Mucosa of gallbladder (tissue), 1 donor: ENCODE measurements at places on chromosomes 12 and 14. TPM values are rescaled to one million over a fixed set of nuclear protein-coding genes. Genes with fewer than 3 reads are reported as not detected.

DNA sequence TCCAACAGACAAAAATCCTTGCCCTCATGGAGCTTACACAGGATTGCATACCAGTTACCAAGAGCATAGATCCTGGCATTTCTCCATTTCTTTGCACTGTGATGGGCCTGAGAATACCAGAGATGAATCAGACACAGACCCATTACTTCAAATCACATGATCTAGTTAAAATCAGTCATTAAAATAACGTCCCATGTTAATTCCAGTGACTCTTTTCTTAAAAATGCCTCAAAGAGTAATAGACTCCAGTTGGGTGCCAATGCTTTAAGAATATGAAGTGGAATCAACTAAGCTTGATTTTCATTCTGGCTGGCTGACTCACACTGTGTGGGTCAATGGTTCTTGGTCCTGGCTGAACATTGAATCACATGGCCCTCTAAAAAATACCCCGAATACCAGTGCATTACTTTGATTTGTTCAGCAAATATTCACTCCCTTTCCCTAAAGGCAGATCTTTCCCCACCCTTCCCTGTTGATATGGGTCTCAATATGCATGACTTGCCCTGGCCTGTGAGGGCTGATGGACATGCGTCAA, 11.0 kb downstream of the ASB2 start:
- no peak for DNase-seq

GRCh38 chr12:91515944-91516694, 333.5 kb upstream of the DCN start:
- DNase-seq, result no peak

- no peak for DNase-seq
These were observed 5.8 kb downstream of the CACNB3 start for GRCh38 chr12:48824112-48824511.

GRCh38 chr12:121888083-121888477, 510 bp upstream of the PSMD9 start:
- no peak for DNase-seq

DNA sequence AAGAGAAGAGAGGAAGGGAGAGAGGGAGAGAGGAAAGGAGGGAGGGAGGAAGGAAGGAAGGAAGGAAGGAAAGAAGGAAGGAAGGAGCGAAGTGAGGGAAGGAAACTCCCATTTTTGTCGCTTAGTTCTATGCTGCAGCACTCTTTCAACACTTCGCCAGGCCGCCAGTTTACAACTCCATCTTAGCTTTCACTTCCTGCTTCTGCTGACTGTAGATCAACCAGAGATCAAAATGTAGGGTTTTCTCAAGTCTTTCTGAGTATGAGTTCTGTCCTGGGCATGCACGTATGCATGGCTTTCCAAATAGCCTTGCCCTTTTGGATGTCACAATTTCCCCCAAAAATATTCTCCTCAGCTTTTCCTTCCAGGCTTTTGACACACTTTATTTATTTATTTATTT, 723.4 kb downstream of the TRHDE start:
- no peak for DNase-seq

DNA sequence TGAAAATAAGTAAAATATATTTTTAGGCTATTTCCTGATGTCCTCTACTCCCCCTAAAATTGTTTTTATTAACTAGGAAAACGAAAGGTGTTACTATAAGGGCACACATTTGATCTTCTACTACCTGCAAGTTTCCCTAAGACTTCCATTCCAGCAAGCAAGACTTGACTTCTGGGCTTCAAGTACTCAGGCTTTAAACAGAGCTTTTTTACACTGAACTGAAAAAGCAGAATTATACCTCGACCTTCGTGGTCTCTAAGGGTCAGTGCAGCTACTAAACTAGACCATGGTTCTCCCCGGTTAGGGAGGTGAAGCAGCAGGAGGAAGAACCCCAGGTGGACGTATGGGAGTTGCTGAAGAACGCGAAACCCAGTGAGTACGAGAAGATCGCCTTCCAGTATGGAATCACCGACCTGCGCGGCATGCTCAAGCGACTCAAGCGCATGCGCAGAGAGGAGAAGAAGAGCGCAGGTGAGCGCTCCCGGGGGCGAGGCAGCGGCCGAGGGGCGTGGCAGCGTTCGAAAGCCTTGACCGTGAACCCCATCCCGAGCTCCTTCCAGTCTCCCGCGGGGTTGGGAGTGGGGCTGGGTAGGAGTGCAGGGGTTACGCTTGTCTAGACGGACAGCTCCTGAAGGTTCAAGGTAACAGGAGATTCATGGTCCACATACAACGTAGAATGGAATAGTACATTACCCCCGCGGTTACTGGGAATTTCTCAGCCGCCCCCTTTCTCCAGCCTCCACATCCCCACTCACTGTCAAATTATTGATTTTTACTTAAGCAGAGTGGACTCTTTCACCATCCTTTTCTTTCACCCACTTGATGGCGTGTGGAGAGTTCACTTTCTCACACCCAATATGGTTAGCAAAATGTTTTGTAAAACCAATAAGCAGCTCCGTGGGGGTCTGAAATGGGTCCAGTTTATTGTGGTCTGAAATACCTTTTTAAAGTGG, 47.6 kb downstream of the MYBPC1 start:
- peak; percentile 50 for DNase-seq

DNA sequence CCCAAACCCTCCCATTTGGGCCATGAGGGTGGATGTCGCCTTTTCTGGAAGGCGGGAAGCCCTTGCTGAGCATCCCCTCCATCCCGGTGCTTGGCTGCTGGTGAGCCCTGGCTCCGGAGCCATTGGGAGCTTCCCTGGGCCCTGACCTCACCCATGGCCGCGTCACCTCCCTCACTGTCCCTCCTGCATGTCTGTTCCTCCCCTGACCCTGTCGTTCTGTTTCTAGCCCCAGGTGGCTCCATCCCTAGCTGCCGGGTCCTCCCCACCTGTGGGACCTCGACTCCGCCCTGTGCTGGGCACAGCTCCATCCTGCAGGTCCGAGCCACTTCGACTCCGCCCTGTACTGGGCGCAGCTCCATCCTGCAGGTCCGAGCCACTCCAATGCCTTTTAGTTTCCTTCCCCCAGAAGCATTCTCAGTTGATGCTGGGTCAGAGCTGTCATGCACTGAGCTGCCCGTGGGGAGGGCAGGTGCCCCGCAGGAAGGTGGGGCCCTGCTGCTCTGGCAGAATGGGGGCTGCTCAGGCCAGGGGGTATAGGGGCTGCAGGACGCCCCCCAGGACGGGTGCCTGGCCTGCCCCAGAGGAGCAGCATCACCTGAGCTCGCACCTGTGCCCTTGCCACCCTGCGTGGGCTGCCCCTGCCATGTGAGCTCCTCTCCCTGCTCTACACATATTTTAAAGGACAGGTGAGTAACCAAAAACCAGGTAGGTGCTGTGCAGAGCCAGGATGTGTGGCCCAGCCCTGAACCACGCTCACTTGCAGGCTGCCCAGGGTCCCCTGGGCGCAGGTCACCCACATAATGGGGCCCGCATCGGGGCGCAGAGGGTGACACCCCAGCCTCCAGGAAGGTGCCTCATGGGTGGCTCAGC, 19.0 kb downstream of the NOC4L start:
- DNase-seq, result no peak

DNA sequence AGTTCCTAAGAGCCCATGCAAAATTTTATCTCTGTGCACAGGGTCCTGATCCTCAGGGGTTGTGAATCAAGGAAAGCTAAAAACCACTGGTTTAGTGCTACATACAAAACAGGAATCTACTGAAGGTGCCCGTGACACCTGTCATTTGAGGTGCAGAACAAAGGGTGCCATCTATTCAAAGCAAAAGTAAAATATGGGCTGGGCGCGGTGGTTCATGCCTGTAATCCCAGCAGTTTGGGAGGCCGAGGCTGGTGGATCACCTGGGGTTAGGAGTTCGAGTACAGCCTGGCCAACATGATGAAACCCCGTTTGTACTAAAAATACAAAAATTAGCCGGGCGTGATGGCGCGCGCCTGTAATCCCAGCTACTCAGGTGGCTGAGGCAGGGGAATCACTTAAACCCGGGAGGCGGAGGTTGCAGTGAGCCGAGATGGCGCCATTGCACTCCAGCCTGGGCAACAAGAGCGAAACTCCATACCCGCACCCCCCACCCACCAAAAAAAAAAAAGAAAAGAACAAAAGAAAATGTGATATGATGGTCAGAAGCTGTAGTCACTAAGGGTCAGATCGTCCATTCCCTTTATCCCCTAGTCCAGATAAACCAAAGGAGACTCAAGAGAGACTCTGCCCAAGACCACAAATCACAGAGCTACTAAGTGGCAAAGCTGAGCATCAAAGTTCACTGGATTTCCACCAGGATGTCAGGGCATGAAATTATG, 3.4 kb downstream of the PPTC7 start:
- no peak for DNase-seq

- DNase-seq, result no peak
These were observed 13.4 kb downstream of the C12orf42 start for GRCh38 chr12:103482365-103482764.

DNA sequence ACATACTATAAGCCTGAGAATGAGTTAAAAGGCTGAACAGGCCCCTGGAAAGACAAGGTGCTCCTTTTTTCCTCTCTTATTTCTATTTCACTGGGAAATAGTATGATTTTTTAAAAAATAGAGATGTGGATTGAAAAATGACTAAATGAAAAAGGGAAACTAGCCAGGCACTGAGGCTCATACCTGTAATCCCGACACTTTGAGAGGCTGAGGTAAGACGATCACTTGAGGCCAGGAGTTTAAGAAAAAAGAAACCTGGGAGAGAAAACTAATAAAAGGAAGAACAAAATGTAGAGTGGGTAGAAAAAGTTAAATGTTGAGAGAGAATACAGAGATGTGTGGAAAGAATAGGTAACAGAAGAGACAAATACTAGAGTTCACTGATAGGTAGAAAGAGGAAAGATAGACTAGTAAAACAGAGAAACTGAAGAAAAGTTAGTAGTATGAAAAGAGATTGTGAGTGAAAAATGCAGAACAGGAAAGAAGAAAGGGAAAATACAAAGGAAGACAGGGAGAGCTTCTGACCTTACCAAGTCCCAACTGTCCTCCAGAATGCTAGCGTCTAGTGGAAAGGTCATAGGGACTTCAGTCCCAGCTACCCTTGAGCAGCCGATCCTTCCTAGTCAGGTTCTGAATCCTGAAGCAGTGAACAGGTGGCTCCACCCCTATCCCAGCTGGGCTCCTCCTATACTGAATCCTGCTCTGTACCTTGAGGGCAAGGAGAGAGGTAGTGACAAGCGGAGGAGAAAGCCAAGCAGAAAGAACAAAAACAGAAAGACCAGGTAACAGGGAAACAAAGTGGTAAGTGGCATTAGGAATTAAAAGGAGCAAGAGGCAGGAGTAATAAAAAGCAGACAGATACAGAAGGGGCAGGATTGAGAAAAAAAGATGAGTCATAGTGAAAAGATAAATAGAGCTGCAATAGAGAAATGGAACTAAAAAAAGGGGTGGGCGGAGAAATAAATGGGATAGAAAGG, 7.3 kb downstream of the TMEM116 start:
- peak; percentile 53 for DNase-seq

DNA sequence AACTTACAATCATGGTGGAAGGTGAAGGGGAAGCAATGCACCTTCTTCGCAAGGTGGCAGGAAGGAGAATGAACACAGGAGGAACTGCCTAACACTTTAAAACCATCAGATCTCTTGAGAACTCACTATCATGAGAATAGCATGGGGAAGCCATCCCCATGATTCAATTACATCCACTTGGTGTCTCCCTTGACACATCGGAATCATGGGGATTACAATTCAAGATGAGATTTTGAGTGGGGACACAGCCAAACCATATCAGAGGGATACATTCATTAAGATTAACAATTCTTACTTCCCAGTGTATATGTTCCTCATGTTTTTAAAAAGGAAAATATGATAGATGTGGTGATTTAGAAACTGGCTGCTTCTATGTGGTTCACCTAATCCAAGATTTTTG, 117.9 kb downstream of the PDE3A start:
- DNase-seq, result no peak

DNA sequence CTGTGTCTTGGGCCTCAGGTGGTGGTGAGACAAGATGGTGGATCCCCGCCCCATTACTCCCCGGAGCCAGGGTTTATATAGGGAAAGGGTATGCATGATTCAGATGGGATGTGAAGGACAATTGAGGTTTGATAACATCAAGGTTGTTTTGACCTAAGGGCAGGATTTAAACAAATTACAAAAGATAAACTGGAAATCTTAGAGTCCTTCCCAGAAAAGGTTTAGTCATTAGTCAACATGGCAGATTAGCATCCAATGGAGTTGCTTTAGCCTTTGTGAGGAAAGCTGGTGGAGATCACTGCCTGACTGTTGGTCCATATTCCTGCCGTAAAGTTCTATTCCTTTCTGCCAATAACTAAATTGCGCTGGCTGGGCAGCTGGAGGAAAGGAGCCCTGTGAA, 15.6 kb upstream of the FRMD6 start:
- no peak for DNase-seq

DNA sequence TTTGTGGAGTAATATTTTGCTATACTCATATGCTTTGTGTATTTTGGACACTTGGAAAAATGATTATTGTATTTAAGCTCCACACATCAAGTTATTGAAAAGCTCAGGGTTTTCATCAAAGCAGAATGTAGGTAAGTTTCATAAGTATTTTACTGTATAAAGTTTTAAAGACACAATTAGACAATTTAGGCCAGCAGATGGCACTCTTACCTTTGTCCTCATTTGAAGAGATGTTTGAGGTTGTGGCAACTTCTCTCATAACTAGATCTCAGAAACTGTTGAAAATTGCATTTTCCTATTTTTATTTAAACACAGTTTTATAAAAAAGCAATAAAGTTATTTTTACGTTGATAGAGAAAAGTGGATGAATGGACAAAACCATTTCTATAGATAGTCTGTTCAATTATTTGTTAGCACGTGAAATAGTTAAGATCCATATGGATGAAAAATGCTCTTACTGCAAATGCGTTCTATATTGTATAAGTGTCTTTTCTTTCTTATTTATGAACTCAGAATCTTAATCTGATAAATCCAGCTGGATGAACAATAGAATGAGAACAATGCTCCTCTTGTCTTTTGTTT, 300.0 kb downstream of the AEBP2 start:
- peak; percentile 69 for DNase-seq

DNA sequence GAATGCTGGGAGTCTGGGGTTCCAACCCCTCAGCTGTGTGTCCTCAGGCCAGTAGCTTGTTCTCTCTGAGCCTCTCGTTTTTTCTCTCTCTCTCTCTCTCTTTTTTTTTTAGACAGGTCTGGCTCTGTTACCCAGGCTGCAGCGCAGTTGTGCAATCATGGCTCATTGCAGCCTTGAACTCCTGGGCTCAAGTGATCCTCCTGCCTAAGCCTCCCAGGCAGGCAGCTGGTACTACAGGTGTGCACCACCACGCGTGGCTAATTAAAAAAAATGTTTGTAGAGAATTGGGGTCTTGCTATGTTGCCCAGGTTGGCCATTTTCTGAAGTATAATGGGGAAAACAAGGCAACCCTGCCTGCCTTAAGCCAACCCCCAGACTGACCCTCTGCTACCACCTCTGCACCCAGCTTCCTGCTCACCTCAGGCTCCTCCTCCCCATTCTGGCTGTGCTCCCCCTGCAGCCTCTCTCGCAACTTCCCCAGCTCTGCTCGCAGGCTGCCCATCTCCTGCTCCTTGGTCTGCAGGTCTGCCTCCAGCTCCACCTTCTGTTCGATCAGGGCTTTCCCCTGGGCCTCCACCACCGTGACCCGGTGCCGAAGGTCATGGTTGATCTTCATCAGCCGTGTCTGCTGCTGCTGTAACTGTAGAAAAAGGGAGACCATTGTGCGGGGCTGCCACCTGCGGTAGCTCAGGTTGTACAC, 35.2 kb downstream of the RILPL1 start:
- no peak for DNase-seq

GRCh38 chr12:64039281-64039871, 182.7 kb downstream of the KICS2 start:
- DNase-seq, result no peak

- DNase-seq, result no peak
These were observed 9.7 kb upstream of the RAN start for GRCh38 chr12:130862161-130862560.

The PLEKHG7 gene
- total RNA-seq, result 0.29 TPM

The CHGA gene
- total RNA-seq, result 0.29 TPM

The PROX2 gene
- total RNA-seq, result 0.06 TPM

The C1QL4 gene
- total RNA-seq, result 0.12 TPM

The PMEL gene
- total RNA-seq, result 2.9 TPM
